ENCODE measurements at places on chromosomes 16 and 17.

GRCh38 chr17:68682903-68683302 lies 81.7 kb upstream of the FAM20A start:
- DNase-seq = no peak

DNA sequence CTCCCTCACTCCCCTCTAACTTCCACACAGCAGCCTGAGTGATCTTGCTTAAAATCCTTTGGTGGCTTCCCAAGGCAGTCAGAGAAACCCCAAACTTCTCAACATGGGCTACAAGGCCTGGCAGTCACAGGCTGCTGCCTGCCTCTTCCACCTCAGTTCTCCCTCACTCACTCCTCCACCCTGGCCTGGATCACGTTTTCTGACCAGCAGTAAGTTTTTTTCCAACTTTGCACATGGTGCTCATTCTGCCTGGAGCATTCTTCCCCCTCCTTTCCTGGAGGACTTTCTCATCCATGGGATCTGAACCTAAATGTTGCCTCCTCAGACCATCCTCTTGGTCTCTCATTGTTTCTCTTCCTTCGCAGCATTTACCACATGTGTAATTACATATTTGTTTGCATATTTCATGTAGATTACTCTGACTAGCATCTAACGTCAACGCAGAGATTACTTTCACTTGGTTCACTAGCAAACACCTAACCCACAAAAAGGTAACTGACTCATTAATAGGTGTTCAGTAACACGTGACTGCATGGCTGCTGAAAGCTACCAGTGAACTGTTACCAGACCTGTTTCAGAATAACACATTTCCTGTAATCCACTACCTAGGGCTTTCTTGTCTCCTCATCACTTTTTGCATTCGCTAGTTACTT lies 17.1 kb downstream of the GNA13 start:
- peak; percentile 63 for DNase-seq

- no peak for DNase-seq
These were observed 11.3 kb downstream of the MCRIP1 start for GRCh38 chr17:81821603-81822311.

GRCh38 chr17:50186661-50187393 lies 14.6 kb downstream of the COL1A1 start:
- DNase-seq = no peak

- no peak for DNase-seq
These were observed 1.4 kb downstream of the RAB11FIP3 start for GRCh38 chr16:426906-427249.

- DNase-seq = no peak
These were observed 170.7 kb downstream of the SEC14L1 start for GRCh38 chr17:77311371-77311981.

GRCh38 chr17:82373731-82374625 lies 2.4 kb downstream of the UTS2R start:
- no peak for DNase-seq

- DNase-seq = no peak
These were observed 14.8 kb upstream of the TMEM204 start for GRCh38 chr16:1518626-1519135.

GRCh38 chr16:11870399-11870798 lies 19.1 kb upstream of the RSL1D1 start:
- no peak for DNase-seq

GRCh38 chr17:879546-880442 lies 97.6 kb downstream of the MRM3 start:
- DNase-seq = peak; percentile 70

- no peak for DNase-seq
These were observed 1.6 kb downstream of the ITPRIPL2 start for GRCh38 chr16:19115148-19116021.

DNA sequence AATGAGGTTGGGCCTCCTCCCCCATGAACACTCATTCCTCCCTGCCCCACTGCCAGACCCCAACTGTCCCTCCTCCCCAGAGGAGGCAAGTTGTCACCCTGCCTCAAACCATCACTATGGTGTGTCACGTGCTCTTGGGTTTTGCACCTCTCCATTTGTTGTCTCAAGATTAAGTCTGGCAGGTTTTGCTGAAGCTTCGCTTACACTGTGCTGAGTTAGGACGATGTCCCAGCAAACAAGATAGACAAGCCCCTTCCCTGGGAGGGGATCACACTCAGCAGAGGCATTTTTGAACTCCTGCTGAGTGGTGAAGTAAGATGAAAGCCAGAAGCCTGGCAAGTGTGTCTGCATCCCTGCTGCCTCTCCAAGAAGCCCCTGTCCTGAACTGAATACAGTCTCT lies 78.3 kb downstream of the CBLN1 start:
- DNase-seq = no peak

DNA sequence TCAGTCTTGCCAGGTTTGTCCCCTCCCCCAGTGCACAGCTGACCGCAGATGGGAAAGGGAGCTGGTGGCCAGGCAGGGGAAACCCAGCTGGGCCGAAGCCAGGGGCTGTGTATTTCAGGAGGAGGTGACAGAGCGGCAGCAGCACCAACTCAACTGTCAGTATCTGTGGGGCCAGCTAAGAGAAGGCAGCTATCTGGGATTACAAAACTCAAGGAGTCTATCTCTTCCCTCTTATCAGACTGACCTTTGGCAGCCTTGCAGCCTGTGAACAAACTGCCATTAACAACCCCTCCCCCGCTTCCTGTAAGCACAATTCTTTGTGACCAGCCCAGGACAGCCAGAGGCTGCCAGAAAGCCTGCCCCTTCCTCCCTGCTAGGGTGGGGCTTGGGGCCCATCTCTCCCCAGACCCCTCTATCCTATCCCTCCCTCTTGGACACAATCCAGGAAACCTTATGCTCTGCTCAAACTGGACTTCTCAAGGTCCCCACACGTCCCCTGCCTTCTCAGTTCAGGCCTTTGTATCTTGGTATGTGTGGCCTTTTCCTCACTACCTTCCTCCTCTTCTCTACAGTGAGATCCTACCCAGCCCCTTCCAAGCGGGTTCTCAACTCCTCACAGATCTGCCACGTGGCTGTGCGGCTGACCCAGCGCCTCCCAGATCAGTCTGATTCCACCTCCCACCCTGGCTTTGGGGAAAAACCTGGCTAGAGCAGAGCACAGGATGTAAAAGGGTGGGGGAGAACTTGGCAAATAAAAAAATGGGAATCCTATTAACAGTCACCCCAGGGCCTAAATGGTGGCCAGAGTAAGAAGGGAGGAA lies 10.5 kb downstream of the ST3GAL2 start:
- DNase-seq = no peak

GRCh38 chr16:17450291-17450690 lies 20.5 kb downstream of the XYLT1 start:
- no peak for DNase-seq

GRCh38 chr16:14672403-14672971 lies 21.6 kb downstream of the PLA2G10 start:
- no peak for DNase-seq

DNA sequence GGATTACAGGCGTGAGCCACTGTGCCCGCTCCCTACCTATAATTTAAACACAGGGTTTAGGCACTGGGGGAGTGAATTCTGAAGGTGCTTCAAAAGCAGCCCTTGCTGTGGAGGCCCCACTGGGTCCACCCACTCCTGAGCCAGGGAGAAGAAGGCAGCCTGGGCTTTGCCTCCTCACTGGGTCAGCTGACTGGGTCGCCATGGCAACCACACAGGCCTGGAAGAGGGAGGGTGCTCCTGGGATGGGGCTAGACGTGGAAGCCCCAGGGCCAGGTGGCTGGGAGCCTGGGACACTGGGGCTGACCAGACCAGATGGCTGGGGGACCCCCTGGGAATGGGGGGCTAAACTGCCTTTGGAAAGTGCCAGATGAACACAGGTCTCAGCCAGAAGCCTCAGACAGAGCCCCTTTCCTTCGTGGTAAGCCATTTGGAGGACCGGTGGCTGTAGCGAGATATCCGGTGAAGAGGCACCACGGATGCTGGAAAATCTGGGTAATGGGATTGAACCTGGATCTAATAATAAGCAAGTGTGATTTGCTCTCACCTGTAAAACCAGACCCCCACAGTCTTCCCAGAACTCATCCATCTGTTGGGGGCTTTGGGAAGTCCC lies 32.9 kb downstream of the TRARG1 start:
- no peak for DNase-seq

DNA sequence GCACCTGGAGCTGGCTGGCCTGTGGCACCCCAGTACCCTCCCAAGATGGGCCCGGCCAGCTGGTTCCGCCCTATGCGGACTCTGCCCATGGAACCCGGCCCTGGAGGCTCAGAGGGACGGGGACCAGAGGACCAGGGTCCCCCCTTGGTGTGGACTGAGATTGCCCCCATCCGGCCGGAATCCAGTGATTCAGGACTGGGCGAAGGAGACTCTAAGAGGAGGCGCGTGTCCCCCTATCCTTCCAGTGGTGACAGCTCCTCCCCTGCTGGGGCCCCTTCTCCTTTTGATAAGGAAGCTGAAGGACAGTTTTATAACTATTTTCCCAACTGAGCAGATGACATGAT lies 12.0 kb downstream of the TBX21 start:
- no peak for DNase-seq

- no peak for DNase-seq
These were observed 15.8 kb upstream of the SLC46A1 start for GRCh38 chr17:28421787-28422305.

DNA sequence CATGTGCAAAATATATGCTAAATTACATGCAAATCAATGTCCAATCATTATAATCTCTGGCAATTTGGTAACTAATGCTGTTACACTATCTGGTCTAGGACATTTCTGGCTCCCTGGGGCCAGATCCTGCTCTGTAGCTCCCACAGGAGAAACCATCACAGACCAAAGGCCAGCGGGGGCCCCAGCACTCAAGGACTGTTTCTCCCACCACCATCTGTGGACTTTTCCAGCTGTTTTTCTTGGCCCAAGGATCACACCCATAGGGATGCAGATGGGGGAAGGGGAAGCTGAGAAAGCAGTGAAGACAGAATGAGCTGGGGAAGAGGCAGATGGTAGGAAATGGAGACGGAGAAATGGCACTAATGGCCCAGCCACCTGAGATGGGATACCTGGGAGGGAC lies at the start of gene HIGD1B:
Gene HIGD1B (plus strand): TSS at position 298 of the 400 bp plus-strand sequence. CDS start 270 bp downstream, outside the sequence.
- DNase-seq = no peak

DNA sequence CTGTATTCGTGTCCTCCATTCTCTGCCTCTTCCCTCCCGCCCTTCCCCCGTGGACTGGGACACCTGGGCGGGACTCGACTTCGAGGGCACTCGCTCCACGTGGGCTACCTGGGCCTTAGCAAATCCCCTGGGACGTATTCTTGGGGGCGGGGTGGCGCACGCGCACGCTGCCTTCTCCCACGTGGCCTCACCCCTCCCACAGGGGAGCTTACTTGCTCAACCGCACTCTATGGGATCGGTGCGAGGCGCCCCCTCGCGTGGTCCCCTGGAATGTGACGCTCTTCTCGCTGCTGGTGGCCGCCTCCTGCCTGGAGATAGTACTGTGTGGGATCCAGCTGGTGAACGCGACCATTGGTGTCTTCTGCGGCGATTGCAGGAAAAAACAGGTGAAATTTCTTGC lies 3.5 kb downstream of the VMO1 start:
- no peak for DNase-seq

GRCh38 chr17:75689441-75689873 lies 22.3 kb downstream of the SAP30BP start:
- DNase-seq = peak; percentile 60

- DNase-seq = no peak
These were observed 116.0 kb upstream of the ERCC4 start for GRCh38 chr16:13803974-13804373.

DNA sequence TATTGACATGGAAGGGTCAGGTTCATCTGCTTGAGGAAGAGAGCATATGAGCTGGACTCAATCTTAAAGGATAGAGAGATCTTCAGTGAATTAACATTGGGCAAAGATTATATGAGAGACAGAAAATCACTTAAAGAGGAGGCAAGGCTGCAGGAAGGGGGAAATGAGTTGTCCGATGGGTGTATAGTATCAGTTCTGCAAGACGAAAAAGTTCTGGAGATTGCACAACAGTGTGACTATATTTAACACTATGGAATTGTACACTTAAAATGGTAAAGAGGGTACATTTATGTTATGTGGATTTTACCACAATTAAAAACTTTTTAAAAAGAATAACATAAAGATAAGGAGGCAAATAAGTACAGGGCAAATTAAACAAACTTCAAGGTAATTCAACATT lies 80.7 kb downstream of the HELZ start:
- no peak for DNase-seq

DNA sequence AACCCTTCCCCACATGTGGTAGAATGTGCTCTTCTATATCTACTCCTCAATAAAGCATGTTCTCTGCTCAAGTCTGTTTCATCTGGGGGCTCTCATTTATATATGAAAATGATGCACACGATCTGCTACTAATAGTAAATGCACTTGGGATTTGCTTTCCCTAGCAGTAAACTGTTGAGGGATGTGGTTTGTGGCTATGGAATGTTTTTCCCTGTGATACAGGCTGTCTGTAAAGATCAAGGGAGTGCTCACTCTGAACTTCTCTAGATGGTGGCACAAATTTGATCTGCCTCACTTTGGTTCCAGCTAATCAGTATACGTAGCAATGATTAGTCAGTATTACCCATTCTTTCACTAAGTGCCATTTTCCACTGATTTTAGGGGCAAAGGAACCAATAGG lies 18.8 kb downstream of the TAC4 start:
- no peak for DNase-seq

GRCh38 chr17:4901108-4901647 lies 1.7 kb downstream of the CHRNE start:
- no peak for DNase-seq
